ENCODE measurements at places on chromosomes 12 and 14.

DNA sequence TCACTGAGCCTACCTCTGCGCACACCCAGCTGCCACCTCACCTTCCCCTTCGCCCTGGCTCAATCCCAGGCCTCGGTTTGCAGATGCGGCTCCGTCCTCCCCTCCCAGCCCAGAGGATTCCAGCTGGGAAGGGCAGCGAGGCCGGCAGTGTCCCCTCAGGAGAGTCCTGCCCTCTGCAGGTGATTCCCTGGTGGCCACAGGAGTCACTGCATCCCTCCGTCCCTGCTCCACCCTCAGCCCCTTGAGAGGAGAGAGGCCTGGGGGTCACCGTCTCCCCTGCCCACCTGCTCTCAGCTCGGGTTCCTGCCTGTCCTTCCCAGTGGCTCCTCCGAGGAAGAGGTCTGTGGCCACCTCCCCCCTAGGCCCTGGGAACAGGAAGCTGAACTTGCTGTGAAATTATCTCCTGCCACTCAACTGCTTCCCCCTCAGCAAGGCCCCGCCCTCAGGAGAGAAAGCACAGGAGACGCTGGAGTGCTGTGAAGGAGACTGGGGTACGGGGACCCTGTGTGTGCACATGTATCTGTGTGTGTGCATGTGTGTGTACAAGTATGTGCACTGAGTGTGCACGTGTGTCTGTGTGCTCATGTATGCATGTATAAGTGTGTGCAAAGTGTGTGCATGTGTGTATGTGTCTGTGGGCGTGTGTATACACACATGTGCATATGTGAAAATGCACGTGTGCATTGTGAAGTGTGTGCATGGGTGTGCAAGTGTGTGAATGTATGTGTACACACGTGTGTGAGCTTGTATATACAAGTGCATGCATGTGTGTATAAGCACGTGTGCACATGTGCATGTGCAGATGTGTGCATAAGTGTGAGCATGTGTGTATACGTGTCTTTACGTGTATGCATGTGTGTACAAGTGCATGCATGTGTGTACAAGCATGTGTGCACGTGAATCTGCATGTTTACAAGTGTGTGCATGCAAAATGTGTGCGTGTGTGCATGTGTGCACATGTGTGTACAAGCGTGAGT lies 13.2 kb upstream of the GALNT9 start:
- DNase-seq: no peak

DNA sequence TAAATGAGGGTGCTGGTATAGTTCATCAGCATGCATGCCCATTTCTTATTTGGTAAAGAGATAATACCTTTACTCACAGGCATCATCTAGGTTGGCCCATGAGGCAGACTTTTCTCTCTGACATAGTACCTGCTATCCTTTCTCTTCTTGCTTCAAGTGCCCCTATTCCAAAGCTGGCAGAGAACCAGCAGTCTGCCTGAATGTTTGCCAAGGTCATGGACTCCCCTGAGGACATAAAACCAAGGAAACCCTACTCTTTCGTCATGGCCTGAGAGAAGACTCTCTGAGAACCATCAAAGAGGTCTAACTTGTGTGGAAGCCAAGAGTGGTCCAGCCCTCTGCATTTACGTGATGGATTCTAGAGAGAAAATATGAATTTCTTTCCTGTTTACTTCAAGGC lies 11.9 kb downstream of the PPP1R36 start:
- no peak for DNase-seq

DNA sequence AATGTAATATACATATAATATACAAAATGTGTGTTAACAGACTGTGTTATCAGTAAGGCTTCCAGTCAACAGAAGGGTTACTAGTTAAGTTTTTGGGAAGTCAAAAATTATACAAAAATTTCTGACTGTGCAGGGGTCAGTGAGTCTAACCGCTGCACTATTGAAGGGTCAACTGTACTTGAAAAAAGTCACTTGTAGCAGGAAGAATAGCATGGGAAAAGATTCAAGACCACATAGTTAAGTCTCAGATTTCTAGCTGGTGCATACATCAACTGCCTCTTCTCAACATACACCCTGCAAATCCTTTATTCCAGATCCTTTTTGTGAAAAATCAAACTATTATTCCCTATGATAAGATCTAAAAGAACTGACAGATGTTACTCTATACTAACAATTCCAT lies 5.9 kb downstream of the EPS8 start:
- no peak for DNase-seq

DNA sequence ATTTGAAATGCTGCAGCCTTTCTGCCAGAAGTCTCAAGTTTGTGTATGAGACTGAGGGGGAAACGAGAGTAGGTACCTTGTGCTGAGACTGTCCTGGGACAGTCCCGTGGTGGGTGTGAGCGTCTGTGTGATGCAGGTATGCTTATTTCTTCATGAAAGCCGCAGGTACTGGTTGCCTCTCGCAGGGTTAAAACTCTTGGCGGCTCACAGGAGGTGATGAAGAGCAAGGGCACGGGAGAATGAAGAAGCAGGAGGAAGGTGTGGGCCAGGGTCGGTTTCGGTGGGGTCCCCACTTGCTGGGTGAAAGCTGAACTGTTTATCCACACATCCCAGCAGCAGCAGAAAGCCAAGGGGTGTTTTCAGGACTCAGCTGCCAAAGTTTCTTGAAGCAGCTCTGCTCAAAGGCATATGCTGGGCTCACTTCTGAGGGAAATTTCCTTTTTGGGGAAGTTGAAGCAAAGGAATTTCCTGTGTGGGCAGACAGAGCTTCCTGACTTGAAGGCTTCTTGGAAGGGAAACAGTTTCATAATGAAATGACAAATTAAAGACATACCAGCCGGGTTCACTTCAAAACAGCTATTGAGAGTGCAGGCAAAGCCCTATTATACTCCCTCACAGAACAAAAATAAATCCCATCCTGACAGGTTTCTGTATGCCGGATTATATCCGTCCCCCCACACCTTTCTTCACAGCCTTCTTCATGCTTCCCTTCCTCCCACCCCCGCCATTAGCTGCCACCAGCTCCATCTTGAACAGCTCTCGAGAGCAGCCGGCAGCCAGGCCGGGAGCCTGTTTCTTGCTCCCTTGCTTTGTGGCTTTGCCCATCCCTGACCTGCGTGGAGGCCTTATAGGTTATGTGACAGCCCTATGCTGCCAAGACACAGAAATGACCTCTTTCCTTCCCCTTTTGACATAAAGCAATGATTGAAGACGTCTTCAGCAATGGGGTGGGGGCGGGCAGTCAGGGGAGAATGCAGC lies 116.6 kb downstream of the ETV6 start:
- peak; percentile 6 for DNase-seq

DNA sequence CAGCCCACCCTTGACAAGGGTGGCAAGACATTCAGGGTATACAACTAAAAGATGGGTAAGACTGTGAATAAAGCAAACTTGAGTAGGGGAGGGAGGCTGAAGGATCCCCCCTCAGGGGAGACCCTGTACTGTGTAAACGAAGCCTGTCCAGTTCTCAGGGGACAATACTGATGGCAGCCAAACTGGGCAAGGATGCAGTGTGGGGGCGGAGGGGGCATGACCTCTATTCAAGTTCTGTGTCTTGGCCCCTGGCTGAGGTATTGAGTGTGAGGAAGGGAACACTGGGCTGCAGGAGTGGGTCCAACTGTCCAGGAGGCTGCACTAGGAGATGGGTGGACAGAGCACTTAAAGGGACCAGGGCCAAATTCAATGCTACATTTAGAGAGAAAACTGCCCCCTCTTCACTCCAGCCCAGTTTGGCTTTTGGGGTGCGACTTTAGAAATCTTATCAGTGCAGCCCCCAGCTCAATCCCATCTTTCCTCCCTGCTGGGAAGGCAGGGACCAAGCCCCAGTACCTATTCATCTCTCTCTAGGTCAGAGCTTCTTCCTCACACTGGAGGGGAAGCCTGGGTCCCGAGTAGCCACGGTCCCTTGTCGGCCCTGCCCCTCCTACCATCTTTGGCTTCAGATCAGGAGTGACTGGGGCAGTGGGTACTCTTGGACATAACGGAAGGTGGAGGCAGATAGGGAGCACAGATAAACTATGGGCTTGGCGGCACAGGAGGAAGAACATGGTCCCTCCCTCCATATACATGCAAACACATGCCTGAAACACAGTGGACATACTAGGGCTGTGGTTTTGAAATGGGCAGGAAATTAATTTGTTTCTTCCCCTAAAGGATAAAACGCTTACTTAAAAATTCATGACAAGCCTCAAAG lies 11.8 kb downstream of the SLC39A5 start:
- no peak for DNase-seq

- no peak for DNase-seq
These were observed 826 bp downstream of the PRKCH start for GRCh38 chr14:61322011-61322798.

- no peak for DNase-seq
These were observed 5.8 kb downstream of the MAX start for GRCh38 chr14:65096323-65097089.

- DNase-seq: no peak
These were observed 214.1 kb downstream of the ANO2 start for GRCh38 chr12:5730962-5731361.
